ENCODE measurements at places on chromosomes 3 and 15. TPM values are rescaled to one million over a fixed set of nuclear protein-coding genes. Genes with fewer than 3 reads are reported as not detected.

GRCh38 chr3:15065550-15066007 lies 464 bp upstream of the MRPS25 start:
- H3K4me3 ChIP-seq, result peak overlapping the region; percentile 91
- peak overlapping the region; percentile 87 for H3K27ac ChIP-seq
- H3K36me3 ChIP-seq, result no peaks in the 10 kb centered on the region
- H3K4me1 ChIP-seq, result peaks cover 18% of the 10 kb centered on the region
- DNase-seq, result no peak

CFAP44 gene
- 7.9 TPM for total RNA-seq

DNA sequence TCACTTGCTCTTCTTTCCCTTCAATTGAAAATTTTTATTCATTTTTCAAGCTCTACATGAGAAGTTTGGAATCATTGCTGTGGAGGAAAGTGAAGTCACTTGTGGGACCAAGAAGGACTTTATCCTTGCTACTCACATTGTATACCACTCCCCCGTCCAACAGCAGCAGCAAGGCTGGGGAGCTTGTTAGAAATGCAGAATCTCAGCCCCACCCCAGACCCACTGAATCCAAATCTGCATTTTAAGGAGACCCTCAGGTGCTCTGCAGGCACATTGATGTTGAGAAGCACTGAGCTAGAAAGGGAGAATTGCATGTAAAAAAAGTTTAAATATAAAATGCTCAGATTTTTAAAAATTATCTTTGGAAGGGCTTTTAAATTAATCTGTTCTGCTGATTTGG lies 202.3 kb upstream of the MRPL3 start:
- DNase-seq, result no peak
- no peaks in the 10 kb centered on the region for H3K36me3 ChIP-seq

HTR3D gene
- total RNA-seq, result not detected

DNA sequence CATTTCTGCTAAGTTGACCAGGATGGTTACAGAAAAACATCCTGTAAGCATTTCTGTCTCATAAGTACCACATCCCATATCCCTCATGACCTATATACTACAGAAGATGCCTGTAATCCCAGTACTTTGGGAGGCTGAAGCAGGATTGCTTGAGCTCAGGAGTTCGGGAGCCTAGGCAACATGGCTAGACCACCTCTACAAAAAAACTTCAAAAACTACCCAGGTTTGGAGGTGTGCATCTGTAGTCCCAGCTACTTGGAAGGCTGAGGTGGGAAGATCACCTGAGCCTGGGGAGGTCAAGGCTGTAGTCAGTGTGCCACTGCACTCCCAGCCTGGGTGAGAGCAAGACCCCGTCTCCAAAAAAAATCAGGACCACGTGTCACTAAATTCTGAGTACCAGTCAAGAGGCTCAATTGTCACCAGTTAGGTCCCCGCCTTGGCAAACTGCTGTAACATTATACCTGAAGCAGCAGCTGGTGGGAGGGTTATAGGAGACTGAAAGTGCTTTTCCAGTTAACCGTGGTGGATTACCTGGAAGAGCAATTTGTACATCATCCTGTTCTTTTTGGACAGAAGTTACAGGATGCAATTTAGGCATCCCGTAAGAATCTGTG lies 6.2 kb downstream of the RPL32 start:
- H3K4me1 ChIP-seq, result peaks cover 43% of the 10 kb centered on the region
- peaks cover 38% of the 10 kb centered on the region for H3K36me3 ChIP-seq
- H3K27me3 ChIP-seq, result no peaks in the 10 kb centered on the region
- H3K4me3 ChIP-seq, result no peak overlapping the region
- H3K27ac ChIP-seq, result no peak overlapping the region
- no peak for DNase-seq

DNA sequence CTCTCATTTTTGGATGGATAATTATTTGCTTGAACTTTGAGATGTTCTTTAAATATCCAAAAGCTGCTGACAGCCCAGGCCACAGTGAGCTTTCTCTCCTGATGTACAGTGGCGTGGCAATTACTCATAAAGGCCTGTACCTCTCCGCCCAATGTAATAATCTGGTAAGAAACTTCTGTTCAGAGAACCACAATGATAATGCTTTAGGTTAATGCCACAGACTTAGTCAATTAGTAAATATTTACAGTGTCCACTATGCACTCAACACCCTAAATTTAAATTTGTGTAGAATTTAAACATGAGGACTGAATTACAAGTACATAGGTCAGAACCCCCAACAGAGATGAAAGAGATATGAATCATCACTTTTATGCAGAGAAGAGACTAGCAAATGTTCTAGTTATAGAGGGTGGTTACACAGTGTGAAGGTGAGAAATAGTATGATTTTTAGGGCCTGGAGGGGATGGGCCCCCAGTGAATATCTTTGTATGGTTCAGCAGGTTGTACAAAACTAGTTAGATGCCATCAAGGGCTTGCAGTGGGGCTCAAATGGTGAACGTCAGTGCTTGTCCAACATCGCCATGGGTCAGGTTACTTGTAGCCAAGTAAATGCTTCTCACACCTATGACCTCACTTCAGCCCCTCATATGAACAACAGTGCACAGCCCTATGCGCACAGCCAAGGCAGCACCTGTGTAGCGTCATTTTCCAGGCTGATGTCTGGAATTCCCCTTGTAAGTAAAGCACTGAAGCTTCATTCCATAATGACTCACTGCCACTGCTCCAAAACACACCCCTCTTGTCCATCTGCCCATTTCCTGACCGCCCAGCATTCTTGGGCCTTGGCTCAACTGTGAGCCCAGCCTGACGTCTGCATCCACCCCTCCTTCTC lies 13.3 kb downstream of the ABHD2 start:
- H3K27me3 ChIP-seq, result no peaks in the 10 kb centered on the region
- peaks cover 5% of the 10 kb centered on the region for H3K36me3 ChIP-seq
- no peak for DNase-seq
- peak overlapping the region; percentile 48 for H3K4me3 ChIP-seq

TGM4 gene
- not detected for total RNA-seq

IMPG2 gene
- 0.45 TPM for total RNA-seq

GRCh38 chr3:69085168-69085832 lies 563 bp downstream of the ARL6IP5 start:
- DNase-seq, result no peak
- H3K4me1 ChIP-seq, result peaks cover 70% of the 10 kb centered on the region
- no peaks in the 10 kb centered on the region for H3K27me3 ChIP-seq
- H3K4me3 ChIP-seq, result peak overlapping the region; percentile 95
- peaks cover 18% of the 10 kb centered on the region for H3K36me3 ChIP-seq

GRCh38 chr15:66408254-66408653 lies 21.5 kb downstream of the MAP2K1 start:
- H3K4me1 ChIP-seq, result peaks cover 75% of the 10 kb centered on the region
- no peak overlapping the region for H3K4me3 ChIP-seq
- H3K27me3 ChIP-seq, result no peaks in the 10 kb centered on the region
- DNase-seq, result no peak
- no peak overlapping the region for H3K27ac ChIP-seq

GRCh38 chr3:46897829-46898320 lies 20.4 kb downstream of the PTH1R start:
- peaks cover 12% of the 10 kb centered on the region for H3K27me3 ChIP-seq
- no peak overlapping the region for H3K27ac ChIP-seq
- H3K4me3 ChIP-seq, result no peak overlapping the region
- peaks cover 9% of the 10 kb centered on the region for H3K4me1 ChIP-seq
- no peaks in the 10 kb centered on the region for H3K36me3 ChIP-seq
- no peak for DNase-seq

DNA sequence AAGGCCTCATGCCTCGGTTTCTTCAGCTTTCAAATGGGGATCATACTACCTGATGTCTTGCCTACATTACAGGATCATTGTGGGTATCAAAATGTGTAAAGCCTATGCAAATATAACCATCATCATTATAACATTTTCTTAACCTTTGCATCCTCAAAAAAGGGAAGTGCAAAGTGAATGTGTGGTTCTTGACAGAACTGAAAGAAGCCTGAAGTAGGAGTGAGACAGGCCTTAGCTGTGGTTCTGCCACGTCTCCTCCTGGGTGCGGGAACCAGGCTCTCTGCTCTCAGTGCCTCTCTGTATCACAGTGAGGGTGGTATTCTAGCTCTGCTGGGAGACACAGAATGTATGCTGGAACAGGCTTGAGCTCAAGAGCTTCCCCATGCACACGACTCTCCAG lies 316.9 kb upstream of the ICE2 start:
- peak overlapping the region; percentile 21 for H3K27ac ChIP-seq
- peak overlapping the region; percentile 31 for H3K4me3 ChIP-seq
- peaks cover 51% of the 10 kb centered on the region for H3K4me1 ChIP-seq
- no peak for DNase-seq
- peaks cover 19% of the 10 kb centered on the region for H3K36me3 ChIP-seq

DNA sequence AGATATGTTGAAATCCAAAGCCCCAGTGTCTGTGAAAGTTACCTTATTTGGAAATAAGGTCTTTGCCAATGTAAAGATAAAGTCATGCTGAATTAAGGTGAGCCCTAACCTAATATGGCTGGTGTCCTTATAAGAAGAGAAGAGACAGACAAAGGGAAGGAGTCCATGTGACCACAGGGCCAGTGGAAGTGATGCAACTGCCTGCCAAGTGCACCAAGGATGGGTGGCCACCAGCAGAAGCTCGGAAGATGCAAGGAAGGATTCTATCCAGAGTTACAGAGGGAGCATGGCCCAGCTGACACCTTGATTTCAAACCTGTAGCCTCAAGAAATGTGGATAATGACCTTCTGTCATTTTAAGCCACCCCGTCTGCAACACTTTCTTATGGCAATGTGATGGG lies 35.3 kb upstream of the PGPEP1L start:
- H3K36me3 ChIP-seq, result no peaks in the 10 kb centered on the region
- H3K4me1 ChIP-seq, result no peaks in the 10 kb centered on the region
- DNase-seq, result no peak
- peaks cover 28% of the 10 kb centered on the region for H3K27me3 ChIP-seq

Measured in natural killer cell treated with Interleukin-12 subunit alpha and Interleukin-12 subunit beta and Interleukin-15 and Interleukin-18, amount 100 ng/mL, for 72 hours (primary cell).